ENCODE measurements at places on chromosomes 2 and 18. TPM values are rescaled to one million over a fixed set of nuclear protein-coding genes. Genes with fewer than 3 reads are reported as not detected.

The C1GALT1C1L gene
- not detected for polyA plus RNA-seq

The STARD7 gene
- 44.5 TPM for polyA plus RNA-seq

The ACVR1 gene
- polyA plus RNA-seq: 19.6 TPM

The LRRTM4 gene
- polyA plus RNA-seq: not detected

The SIX2 gene
- polyA plus RNA-seq: 0.12 TPM

The BCL2L11 gene
- 8.5 TPM for polyA plus RNA-seq

The LAMA1 gene
- 4.2 TPM for polyA plus RNA-seq

The MYO7B gene
- 598 TPM for polyA plus RNA-seq

The PTMA gene
- polyA plus RNA-seq: 1,110 TPM

The MYO5B gene
- polyA plus RNA-seq: 133 TPM

The CNDP1 gene
- polyA plus RNA-seq: 11.9 TPM

GRCh38 chr18:35743916-35744315, 162.4 kb downstream of the GALNT1 start:
- no peak for DNase-seq

GRCh38 chr2:10425699-10426098, 22.4 kb downstream of the ODC1 start:
- DNase-seq: no peak

GRCh38 chr2:73053316-73054114, 18.0 kb downstream of the SFXN5 start:
- no peak for DNase-seq

- DNase-seq: no peak
These were observed 140.0 kb downstream of the ZEB2 start for GRCh38 chr2:144379851-144380311.

DNA sequence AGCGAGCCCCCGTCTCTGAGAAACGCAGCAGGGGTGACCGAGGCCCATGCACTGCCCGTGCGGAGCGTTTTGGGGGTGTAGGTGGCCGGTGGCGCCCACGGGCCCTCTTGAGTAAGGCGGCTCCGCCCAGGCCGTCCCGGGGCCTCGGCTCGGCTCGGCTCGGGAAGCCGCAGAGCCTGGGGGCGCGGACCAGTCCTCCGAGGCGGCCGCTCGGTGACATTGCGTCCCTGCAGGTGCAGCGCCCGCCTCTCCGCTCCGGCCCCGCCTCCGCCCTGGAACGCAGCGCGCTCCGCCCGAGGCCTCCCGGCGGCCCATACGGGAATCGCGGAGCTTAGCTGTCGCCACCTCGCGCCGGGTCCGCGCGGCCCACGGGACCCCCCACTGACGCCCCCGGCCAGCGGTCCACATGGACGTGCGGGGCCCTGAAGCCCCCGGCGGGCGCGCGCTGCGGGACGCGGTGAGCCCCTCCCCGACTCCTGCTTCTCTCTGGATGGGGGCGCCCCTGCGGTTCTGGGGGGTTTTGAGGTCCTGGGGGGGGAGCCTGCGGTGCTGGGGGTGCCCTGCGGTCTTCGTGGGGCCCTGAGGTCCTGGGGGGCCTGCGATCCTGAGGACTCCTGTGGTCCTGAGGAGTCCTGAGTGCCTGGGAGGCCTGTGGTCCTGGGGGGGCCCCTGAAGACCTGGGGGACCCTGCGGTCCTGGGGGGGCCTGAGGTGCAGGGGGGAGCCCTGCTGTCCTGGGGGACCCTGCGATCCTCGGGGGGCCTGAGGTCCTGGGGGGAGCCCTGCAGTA, at the start of gene HSBP1L1:
Gene HSBP1L1, plus strand, starts transcription at position 314 of the 789 bp plus-strand sequence. Its CDS starts 93 bp downstream, at position 407.
- peak; percentile 92 for DNase-seq

- DNase-seq: no peak
These were observed 180.5 kb downstream of the SMAD7 start for GRCh38 chr18:48770243-48770642.

GRCh38 chr2:105576440-105577241, 168.1 kb upstream of the NCK2 start:
- DNase-seq: peak; percentile 69

DNA sequence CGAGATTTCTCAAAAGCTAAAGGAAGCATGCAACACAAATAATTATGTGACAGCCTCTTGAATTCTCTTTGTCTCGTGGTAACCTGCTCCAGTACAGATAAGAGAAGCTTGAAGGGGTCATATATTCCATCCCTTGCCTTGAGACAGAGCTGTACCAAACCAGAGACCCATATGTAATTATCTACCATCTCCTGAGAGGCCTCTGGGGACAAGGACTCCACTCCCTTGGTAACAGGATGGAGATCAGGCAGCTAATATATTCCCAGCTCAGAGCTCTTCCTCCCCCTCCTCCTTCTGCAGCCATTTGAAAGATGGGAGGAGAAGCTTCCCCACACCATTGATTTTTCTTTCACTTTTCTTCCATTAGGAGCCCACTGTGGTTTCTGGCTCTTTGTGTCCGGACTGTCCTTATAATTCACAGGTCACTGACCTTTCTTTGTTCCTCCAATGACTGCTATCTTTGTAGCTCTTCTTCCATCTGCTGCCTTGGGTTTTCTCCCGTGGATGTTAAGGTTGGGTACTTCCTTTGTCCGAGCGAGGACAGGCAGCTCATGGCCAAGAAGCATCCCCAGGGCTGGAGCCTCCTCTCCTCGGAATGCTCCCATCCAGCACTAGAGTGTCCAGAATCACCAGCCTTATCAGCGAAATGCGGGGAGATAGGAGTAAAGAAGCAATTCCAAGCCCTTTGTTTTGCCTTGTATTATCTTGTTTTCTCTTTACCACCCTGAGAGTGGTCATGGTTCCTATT, 72.6 kb upstream of the STPG4 start:
- no peak for DNase-seq

GRCh38 chr18:77102259-77103040, 30.1 kb downstream of the MBP start:
- peak; percentile 72 for DNase-seq

GRCh38 chr2:48790407-48791170, 35.1 kb upstream of the LHCGR start:
- DNase-seq: no peak

- no peak for DNase-seq
These were observed 194.1 kb downstream of the KLHL29 start for GRCh38 chr2:23578964-23579671.

DNA sequence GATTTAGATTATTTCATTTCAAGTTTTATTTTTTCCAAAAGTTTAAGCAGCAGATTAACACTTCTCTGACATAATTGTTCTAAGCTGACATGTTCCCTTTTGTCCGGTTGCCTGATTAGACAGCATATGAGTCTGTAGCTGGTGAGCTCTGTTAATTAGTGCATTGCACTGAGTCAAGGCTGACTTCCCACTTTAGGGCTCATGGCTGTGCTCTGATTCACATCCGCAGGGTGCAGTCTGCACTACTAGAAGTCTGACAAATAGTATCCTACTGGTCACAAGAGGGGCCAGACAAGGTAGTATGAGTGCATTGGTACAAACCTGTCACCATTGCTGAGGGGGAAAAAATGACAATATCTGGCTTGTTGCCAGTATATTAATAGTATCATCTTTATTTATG, 443.9 kb upstream of the ZNF804A start:
- DNase-seq: no peak

- no peak for DNase-seq
These were observed 211.3 kb downstream of the CYP26B1 start for GRCh38 chr2:71936076-71937030.

GRCh38 chr2:240235149-240235803, 94.8 kb upstream of the OTOS start:
- DNase-seq: no peak

DNA sequence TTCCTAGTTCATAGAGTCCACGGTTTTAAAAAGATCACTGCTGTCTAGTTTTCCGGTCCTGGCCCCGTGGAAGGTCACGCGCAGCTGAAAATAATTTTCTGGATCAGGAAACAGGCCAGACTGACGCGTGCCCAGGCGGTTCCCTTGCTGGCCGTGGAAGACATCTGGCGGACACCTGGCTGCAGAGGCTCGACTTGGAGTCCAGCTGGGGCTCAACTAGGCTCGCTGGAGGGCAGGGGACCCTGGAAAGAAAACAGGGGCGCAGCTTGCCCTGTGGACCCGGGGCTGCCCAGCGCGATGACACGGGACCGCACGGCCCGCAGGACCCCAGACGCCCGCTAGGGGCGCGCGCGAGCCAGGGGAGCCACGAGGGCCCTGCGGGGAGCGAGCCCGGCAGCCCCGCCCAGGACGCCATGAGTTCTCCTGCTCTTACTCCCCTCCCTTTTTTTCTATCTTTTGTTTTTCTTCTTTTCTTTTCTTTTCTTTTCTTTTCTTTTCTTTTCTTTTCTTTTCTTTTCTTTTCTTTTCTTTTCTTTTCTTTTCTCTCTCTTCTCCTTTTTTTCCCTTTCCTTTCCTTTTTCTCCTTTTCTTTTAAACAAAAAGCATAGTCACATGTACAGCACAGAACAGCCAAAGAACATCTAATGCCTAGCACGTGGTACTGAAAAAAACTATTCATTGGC, 43.2 kb upstream of the UBE2F start:
- DNase-seq: peak; percentile 83

DNA sequence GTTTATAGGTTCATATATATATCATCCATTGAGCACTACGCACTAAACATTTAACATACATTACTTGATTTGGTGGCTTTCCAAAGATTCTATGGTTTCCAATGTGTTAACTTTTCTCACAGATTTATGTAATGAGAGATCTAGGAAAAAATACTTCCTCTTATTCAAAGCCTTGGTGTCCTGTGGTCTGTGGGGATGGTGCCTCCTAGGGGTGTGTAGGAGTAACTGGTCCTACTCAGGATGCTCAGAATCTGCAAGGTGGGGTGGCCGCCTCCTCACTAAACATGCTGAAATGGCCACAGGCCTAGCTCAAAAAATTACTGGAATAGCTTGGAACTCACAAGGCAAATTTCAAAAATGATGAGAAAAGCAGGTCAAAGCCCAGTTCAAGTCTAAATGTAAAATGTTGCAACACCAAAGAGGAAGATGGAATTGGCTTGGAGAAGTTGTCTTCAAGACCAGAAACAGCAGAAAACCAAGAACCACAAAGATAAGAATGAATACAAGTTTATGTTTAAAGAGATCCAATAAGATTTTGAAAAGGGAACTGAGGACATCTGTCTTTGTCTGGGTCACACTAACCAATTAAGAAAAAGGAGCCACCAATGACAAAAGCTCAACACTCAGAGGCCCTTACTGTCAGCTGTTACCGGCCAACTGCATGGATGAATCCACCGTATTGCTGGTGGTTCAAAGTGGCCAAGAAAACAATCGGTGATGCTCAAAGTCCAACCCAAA, 11.5 kb downstream of the GPR55 start:
- DNase-seq: peak; percentile 67

DNA sequence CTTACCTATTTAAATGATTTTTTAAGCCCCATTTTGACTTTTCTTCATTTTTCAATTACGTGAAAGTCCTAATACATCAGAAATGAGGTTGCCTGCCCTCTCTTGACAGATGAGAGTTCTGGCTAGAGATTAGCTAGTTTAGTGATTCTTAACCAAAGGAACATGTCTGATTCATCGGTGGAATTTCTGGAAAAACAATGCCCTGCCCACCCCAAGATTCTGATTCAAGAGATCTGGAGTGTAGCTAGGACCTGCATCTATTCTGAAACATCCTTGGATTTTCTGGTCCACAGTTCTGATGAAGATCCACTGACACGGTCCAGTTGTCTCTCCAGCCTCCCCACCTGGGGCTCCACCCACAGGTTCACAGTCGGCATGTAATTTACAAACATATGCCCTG, 111.2 kb downstream of the KLF7 start:
- no peak for DNase-seq

DNA sequence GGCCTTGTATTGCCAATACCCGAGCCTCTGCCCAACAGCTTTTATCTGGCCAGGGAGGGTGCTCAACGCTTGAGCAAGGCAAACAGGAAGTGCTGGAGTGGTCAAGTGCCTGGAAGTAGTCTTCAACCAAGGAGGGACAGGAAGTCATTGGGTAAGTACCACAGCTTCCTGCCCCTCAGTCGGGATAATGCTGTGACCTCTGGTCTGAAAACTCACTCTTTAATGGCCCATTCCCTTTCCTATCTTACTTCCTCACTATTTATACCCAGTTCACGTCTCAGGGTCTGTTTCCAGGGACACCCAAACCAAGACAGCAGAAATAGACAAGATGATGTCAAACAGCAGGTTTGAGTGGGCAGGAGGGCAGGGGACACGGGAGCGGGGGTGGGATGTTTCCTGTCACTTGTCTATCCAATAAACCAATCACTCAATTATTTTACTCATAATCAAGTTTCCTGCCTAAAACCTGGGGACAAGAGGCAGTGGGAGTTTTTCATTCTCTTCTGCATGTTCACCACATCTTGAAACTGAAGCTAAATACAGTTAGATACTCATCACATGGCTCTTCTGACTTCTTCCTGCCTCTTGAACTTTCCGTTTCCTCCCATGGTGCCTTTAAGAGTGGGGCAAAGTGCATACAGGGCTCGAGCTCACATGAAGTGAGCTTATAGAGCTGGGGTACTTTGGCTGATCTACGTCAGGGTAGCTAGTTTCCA, 68.9 kb upstream of the CAB39 start:
- DNase-seq: peak; percentile 45

DNA sequence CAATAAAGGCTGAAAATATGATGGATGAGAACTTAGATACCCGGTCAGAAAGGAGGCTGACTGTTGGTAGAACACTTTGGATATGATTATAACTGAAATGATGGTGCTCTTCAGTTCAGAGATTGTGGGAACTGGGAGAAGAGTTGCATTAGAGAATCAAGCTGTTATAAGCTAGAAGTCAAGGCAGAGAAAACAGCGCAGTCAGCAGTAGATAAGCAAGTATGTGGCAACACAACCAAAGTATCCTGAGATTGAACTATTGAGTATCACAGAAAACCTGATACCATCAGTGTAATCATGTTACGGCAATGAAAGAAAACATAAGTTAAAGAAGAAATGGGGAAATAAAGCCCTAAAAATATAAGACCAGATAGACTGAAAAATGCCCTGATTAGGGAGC, 633.9 kb upstream of the LRRTM1 start:
- no peak for DNase-seq

- DNase-seq: no peak
These were observed 42.9 kb downstream of the ANTXR1 start for GRCh38 chr2:69055688-69056470.

DNA sequence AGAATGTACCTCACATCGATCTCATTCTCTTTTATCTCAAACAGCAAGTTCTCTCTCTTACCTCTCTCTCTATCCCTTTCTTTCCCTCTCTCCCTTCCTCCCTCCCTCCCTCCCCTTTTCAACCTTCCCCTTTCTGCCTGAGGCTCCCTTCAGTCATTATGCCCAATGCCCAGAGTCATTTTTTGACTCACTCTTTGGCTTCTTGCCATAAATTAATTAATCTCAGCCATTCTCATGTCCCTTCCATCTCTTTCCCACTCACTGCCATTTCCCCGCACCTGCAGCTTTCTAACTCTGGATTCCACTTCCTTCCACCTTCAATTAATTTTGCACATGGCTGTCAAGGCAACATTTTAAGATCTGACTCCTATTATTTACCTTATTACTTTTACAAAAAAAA, 60.1 kb downstream of the EVA1A start:
- no peak for DNase-seq

DNA sequence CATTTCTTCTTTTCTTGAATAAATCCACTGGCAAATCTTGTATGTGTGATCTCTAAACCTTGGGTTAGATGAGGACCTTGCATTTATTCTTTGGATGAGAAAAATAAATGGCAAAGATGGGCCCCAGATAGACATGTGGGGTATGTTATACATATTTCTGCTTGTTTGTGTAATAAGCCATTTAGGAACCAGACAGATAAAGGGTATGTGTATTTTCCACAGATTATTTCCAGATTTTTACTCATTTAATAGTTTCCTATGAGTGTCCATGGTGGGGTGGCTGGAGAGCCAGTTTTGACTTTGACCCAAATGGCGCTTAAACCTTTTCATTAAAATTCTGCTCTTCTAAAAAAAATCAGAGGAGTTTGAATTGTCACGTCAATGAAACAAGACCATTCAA, 102.8 kb downstream of the MYCN start:
- no peak for DNase-seq

GRCh38 chr2:223970343-223971128, 13.3 kb downstream of the MRPL44 start:
- DNase-seq: peak; percentile 73

All from small intestine (tissue), 16 donors.